Activated CD8-positive, alpha-beta T cell treated with anti-CD3 and anti-CD28 coated beads for 36 hours (primary cell): ENCODE measurements at places on chromosomes 6 and 20.

DNA sequence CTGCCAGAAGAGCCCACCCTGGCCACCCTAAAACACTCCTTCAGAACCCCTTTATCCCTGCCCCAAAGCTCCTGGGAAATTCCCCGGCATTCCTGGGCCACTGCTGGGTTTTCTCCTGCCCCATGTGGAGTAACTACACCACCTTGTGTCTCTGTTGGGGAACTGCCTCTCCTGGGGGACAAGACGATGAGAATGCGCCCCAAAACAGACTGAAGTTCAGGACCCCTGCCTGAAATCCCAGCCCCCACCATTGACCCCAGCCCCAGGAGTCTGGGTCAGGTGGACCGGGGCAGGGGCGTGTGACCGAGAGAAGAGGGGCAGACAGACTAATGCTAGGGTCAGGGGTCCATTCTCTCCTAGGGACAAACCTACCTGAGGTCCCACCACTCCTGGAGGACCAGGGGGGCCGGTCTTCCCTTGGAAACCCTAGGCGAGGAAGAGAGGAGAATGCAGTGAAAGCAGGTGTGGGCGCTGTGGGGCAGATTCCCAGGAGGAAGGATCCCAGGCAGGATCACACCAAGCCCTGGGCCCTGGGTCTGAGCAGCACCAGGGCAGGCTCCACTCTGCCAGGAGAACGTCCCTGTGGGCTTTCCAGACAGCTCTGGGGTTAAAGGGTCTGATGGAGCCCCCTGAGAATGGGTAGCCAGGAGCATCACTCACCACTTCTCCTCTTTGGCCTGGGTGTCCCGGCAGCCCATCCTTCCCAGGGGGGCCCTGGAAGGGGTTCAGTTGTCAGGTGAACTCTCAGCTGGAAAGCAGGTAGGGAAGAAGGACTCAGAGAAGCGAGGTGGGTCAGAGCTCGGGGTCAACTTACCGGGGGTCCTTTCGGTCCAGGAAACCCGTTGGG is 19.4 kb downstream of the COL11A2 start:
- no peak for DNase-seq

DNA sequence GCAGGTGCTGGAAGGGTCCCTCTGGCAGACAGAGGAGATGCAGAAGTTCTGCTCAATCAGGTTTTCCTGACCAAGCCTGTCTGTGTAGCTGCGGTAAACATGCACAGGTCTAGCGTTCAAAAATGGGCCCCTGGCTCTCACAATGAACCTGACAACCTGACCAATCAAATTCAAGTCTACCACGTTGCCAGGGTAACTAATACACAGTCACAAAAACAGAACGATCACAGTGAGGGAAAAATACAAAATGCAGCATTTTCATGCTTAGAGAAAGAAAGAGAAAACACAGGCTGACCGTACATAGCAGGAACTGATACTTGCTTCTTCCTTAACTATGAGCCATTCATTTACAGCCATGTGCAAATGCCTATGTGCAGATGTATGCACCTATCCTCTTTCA is 353.1 kb upstream of the TSHZ2 start:
- no peak for DNase-seq

GRCh38 chr20:25571240-25571639 is 14.1 kb downstream of the NINL start:
- DNase-seq: no peak

DNA sequence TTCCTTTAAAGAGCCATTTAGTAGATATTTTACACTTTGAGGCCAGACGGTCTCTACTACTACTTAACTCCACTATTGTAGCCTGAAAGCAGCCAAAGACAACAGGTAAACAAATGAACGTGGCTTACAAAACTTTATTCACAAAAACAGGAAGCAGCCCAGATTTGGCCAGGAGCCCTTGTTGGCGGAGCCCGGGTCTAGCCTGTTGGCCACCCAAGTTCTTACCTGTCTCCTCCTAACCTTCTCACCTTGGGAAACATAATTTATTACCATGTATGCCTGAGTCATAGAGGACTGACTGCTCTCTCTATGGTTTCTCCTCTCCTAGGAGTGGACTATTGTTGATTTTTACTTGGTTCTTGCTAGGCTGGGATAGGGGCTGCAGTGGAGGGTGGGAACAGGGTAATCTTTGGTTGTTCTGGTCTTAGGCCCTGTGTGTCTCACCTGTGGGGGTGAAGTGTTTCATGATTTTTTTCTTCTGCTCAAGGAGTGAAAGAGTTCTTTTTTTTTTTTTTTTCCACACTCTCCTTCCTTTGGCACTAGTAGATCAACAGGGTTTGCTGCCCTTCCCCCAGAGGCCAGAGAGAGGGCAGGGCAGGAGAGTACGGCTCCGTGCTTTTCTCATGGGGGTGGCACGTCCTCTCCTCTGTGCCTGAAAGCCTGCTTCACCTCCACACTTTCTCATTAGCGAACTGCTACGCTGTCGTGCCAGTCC is 90.0 kb downstream of the RPP40 start:
- no peak for DNase-seq

GRCh38 chr6:105967917-105968602 is 118.1 kb upstream of the PRDM1 start:
- DNase-seq: no peak

DNA sequence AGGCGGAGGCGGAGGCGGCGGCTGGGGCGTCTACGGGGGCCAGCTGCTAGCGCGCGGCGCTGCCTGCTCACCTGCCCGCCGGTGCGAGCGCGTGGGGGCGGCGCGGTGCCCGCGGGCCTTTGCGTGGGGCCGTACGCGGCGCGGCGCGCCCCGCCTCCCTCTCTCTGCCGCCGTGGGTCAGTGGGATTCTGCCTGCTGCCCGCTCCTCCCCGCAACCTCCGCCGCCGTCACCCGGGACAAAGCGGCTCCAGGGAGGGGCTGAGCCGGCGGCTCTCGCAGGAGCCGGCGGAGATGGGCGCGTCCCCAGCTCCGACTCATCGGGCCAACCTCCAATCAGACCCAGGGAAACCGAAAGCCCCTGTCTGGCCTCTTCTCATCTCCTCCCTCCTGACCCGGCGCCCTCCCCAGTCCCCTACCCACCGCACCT is at the start of gene RCAN2:
Gene RCAN2 (minus strand): TSS at position 249 of the 427 bp plus-strand sequence.
- DNase-seq: peak; percentile 51

DNA sequence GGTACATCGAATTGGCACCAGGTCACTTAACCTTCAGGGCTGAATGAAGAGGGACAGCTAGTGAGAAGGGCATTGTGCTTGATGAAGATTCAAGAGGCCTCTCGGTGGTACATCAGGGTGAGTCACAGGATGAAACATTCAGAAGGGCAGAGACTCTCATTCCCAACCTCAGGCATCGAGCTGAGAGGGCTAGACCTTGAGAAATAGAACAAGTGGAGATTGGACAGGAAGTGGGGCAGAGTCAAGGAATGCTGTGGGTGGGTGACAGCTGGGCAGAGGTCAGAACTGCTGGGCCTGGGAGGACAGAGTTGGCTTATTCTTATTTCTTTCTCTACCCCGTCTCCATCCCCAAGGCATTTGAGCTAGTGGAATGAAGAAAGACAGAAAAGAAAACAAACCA is 126.0 kb downstream of the SCML4 start:
- no peak for DNase-seq

DNA sequence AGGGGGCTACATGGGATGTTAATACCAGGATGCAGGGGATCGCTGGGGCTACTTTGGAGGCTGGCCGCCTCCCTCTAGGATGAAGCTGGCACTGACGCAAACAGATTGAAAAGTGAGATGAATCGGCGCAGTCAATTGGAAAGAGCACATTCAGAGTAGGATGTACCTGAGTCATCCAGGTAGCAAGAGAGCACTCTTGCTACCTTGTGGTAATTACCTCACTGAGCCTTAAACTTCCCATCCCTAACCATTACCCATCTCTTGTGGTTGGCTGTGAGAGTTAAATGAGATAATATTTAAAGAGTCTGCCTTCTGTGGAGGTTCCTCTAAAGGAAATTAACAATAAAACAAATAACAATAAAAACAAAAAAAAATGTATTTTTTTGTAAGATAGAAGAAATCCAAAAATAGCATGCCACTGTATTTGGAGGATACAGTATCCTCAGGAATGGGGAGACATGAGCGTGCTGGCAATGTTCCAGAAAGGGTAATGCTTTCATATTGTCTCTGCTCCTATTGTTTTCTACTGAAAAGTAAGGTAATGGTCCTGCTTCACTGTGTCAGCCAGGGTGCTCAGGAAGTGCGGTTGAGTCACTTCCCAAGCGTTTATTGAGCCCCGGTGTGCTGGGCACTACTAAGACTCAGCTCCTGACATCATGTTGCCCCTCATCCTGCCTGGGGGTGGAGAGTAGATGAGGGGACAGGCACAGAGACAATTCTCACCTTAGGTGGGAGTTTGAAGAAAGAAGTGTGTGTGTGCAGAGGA is 301.1 kb downstream of the EYA4 start:
- DNase-seq: no peak

DNA sequence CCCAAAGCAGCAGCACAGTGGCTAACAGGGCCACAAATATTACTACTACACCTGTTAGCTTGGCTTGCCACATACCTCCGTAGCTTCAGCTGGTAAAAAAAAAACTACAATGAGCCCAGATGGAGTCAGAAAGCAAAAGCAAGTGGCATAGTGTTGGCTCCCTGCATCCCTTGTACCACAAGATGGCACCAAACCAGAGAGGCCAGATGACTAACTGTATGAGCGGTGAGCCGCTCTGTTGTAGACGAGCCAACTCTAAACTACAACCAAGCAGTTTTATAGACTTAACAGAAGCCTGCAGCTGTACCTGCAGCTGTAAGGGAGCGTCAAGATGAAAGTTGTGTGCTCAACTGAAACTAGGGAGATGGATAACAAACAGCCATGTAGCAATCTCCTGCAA is 84.5 kb upstream of the MCHR2 start:
- DNase-seq: peak; percentile 3

DNA sequence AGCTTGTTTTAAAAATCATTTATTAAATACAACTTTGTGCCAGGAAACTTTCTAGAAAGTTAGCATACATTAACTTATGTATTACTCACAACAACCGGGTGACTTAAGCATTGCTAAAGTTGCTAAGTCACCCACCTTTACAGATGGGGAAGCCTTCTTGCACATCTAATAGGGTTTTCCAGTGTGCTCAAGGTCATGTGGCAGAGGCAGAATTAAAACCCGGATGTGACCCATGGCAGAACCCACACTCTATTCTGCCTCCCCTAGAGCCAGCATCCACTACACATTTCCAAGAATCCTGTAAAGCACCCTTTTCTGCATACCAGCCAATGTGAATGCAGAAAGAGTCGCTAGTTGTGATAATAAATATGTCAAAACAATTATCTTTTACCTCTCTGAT is 13.4 kb downstream of the LINC00237 start:
- no peak for DNase-seq

DNA sequence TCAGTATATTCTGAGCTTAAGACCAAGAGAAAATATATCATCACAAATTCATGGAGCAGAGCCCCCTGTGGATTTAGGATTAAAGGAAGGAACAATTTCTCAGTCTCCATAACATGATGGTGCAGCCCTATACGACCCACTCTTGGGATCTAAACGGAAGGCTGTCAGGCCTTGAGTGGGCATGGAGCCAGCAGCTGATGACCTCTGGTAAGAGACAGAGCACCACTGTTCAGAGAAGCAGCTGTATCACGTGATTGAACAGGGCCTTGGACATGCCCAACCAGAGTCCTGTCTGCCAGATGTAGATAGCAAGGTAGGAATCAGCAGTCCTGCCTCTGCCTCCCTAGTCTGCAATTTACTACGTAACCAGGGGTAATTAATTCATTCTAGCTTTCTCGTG is 259.4 kb upstream of the POU3F2 start:
- DNase-seq: no peak

DNA sequence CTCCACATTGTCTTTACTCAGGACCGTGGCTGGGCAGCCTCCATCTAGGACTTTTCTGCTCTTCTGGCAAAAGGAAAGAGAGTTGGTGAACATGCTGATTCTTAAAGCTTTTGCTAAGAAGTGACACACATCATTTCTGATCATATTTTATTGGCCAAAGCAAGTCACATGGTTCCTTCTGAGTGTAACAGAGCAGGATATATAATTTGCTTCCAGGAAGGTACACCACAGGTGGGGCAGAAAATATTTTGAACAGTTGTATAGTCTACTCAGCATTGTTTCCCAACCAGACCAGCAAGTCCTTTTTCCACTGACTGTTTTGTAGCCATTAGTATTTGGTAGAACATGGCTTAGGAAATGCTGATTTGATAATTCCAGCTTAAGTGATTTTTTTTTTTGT is 73.5 kb downstream of the AKAP7 start:
- no peak for DNase-seq

DNA sequence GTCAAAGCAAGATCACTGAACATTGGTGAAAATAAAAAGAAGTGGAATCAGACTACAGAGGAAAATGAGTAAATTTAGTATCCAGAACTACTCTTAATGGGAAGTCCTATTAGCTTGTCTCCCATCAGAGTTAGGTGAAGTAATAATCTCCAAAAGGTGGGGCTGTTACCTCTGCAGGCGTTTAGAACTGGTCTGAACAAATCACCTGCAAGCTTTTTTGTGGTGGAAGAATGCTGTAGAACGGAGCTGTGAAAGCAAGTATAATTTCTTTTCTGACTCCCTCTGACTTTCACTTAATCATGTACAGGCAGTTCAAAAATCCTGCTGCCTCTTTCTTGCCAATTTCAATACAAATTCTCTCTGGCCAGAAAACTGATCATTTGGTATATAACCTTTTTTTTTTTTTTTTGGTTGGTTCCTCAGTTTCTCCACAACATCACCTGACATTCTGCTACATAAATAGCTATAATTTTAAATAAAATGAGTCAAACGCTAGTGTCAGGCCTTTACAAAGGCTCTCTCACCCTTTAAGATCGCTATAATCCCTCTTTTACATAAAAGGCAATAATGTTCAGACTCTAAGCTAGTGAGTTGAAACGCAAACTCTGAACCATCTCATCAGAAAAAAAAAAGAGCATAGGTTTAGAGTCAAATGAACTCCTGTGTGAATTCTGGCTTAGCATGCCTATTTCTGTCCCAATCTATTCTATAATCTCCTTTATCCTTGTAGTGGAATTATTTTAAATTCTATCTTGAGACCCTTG is 38.8 kb downstream of the CITED2 start:
- DNase-seq: no peak

DNA sequence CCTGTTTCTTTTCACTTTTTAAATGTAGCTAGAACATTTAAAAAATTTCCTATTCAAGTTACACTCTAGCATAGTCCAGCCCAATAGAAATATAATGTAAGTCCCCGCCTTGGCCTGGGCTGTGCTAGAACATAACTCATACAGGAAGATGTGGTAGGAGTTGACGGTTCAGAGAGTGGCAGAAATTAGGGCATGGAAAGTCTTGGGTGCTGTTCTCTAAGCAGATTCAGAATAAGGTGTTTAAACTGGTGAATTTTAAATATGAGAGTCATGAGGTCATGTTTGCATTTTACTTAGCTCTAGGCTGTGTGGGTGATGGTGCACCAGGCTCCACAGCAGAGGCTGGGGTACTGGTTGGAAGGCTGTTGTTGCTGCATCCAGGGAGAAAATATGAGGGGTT is 256.5 kb downstream of the FARS2 start:
- peak; percentile 83 for DNase-seq

GRCh38 chr6:166599205-166599604 is 12.7 kb upstream of the RAMACL start:
- DNase-seq: no peak
